ENCODE measurements at places on chromosomes 16 and 17. TPM values are rescaled to one million over a fixed set of nuclear protein-coding genes. Genes with fewer than 3 reads are reported as not detected.

GRCh38 chr16:81601008-81601428 lies 156.4 kb downstream of the CMIP start:
- DNase-seq = no peak

DNA sequence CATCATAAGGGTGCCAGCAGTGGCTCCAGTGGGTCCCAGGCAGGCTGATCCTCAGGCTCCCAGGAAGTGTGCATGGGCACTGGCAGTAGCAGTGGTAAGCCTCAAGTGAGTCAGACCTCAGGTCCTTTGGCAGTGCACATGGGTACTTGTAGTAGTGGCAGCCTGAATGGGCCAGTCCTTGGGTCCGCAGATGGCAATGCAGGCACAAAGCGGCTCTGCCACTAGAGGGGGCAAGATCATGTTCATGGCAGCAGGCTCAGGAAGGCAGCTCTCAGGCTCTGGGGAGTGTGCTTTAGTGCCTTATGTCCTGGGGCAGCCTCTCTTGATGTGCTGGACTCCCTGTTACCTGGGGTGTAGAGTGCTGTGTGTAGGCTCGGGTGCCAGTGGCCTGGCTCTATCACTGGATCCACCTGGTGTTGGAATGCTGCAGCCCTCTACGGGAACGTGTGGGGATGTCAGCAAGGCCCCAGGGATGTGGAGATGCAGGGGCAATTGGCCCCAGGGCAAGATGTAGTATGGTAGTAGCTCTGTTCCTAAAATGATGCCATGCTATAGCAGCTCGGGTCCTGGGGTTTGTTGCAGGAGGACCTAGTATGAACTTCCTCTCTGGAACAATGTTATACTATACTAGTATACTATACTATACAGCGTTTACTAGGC lies 11.0 kb downstream of the ACSM3 start:
- peak; percentile 15 for DNase-seq

DNA sequence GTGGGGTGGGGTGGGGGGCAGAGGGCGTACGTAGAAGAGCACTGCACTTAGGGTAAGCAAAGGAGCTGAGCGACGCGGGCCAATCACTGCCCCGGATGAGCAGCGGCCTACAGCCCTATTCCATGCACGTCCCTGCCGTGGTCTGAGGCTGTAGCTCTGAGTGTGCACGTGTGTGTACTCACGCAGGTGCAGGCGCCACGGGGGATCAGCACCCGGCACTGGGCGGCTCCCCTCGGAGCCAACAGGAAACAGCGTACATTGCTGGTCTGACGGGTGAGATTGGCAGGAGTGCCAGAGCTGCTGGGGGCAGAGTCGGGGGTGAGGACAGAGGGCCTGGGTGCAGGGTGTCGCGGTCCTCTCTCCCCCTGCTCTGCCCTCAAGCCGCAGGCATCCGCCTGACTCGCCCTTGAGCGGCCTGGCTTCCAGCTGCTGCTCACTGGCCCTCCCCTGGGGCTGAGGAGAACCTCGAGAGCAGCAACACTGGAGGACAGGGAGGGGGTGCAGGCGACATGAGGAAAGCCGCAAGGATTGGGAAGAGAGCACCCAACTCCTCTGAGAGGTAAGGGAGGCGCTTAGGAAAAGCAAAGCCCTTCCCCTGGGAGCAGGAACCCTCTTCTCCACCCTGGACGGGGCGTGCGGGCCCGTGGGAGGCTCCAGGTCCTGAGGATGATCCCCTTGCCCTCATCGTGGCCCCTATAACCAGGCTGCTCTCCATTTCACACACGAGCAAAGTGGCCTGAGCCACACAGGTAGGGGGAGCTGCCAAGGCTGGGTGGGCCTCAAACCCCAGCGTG lies 57.8 kb downstream of the ENGASE start:
- no peak for DNase-seq

DNA sequence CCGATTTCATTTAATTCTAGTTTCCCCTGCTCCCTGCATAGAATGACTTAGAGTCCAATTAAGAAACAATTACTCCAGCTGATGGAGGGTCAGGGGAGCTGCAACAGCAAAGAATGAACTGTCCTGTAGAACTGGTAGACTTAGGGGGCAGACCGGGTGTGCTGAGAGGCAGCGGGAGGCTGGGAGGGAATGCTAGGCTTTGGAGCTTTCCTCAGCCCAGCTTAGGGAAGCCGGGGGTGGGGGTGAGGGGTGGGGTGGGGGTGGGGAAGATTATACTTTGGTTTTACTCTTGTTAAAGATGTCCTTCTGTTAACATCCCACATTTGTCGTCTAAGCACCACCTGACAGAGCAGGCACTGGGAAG lies 458.6 kb upstream of the ASIC2 start:
- DNase-seq = no peak

DNA sequence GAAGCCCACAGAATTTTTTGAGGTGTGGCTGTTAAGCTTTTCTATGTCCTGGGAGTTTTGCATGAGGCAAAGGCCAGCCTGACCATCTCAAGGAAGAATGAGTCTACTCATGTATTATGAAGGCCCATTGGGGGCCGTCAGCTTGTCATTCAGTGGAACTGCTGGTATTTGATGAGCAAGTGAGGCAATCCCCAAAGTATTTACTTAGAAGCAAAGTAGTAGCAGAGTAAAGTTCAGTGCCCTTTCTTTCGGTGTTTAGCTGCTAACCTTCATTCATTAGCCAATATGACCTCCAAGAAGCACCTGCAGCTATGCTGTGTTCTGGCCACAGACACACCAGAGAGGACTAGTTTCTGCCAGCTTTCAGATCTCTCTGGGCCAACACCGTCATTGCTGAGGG lies 80.2 kb downstream of the RPA1 start:
- no peak for DNase-seq

GRCh38 chr16:29154676-29155121 lies 169.8 kb downstream of the LAT start:
- DNase-seq = no peak

DNA sequence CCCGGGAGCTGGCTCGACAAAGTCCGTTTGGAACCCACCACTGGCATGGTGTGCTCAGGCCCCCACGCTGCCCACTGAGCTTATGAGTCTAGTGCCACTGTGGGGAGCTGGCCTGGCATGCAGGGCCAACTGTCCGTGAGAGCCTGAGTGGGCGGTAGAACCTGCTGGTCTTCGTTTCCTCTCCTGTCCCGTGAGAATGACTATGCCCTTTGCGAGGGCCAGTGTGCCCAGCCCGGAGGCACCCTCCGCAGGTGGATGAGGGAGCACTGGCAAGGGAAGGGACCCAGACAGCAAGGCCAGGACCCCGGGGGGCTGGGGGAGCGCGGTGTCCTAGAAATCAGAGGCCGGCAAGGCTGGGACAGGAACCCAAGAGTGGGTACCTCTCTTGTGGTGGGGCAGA lies 3.2 kb downstream of the BAIAP3 start:
- no peak for DNase-seq

DNA sequence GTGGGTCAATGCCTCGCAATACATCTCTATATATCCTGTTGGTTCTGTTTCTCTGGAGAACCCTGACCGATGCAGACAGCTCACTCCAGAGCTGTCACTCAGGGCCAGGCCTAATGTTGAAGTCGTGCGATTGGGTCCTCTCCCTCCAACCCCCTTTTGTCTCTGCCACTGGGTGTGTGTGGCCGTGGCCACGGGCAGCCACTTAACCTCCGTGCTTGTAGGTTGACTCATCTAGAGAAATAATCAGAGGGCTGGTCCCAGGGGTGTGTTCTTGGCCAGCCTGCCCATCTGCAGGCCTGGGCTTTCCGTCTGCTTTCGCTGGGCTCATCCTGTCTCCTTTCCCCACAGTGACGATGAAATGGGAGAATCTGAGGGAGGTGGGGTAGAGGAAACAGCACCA lies 7.4 kb downstream of the ADAD2 start:
- DNase-seq = no peak

GRCh38 chr17:76593959-76594358 lies 8.3 kb upstream of the ST6GALNAC2 start:
- no peak for DNase-seq

DNA sequence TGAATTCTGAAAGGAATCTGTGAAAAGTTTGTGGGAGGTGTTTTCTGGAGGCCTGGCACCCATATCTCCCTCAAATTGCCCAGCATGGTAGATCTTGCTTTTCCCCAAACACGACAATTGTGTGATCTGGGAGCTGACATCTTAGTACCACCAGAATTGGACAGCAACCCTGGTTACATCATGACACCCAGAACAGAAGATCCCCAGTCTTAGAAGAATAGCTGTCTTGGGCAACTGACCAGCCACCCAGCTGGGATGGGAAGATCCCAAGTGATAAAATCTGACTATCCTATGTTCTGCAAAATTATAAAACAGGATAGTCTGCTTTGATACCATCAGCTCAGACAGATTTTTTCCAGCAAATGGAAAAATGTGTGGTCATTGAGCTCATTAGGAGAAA lies 235.3 kb downstream of the CDH13 start:
- DNase-seq = no peak

DNA sequence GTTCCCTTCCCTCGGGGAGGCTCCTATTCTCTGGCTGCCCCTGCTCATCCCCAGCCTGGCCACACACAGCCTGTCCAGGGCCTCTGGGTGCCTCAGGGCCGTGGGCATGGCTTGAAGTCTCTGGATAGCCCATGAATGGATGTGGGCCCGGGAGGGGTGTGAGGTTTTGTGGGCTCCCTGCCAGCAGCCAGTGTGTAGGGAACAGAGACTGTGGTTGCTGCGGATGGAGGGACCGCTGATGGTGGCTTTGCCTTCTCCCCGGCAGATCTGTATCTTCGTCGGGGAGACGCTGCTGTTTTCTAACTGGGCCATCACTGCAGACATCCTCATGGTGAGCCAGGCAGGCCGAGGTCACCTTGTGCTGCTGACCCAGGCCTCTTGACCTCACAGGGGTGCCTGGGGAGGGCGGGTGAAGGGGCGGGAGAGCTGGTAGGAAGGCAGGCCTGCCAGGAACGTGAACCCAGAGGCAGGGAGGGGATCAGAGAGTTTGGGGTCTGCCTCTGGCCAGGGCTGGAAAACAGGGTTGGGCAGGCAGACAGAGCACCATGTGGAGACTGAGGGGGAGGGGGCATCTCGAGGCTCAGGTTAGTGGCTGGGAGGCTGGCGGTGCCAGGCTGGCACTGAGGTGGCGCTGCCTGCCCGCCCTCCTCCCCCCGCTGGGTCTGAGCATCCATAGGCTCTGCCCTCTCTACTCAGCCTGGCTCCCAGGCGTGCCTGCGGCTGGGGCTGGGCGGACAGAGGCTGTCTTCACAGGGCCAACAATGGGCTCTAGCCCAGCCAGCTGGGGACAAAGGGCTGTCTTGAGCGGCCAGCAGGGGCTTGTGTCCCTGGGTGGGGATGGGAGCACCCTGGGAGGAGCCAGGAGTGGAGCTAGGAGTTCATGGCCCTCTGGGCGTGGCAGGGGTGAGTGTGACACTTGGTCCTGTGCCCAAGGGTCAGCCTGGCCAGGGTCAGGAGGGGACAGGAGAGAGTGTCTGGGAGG lies 21.4 kb downstream of the MYBBP1A start:
- no peak for DNase-seq

GRCh38 chr16:72173997-72174396 lies 2.0 kb upstream of the PMFBP1 start:
- no peak for DNase-seq

- no peak for DNase-seq
These were observed 670.9 kb upstream of the EEF2KMT start for GRCh38 chr16:5768445-5768844.

DNA sequence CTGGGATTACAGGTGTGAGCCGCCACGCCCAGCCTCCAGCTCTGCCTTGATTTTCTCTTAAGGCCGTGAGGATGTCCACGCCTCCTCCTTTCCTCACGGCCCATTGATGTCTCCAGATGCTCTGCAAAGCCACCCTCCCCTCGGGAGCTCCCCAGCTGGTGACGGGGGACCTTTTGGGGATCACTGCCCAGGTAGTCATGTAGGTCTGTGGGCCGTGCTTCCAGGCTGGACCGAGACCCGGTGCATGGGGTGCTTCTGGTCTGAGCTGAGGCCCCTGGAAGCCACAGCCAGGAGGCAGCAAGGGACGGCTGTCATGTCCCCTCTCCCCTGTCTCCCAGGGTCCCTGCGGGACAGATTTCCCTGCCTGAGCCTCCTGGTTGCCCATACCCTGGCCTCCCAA lies 277.8 kb downstream of the SEC14L1 start:
- no peak for DNase-seq

GRCh38 chr16:2964475-2965336 lies 631 bp downstream of the KREMEN2 start:
- no peak for DNase-seq

DNA sequence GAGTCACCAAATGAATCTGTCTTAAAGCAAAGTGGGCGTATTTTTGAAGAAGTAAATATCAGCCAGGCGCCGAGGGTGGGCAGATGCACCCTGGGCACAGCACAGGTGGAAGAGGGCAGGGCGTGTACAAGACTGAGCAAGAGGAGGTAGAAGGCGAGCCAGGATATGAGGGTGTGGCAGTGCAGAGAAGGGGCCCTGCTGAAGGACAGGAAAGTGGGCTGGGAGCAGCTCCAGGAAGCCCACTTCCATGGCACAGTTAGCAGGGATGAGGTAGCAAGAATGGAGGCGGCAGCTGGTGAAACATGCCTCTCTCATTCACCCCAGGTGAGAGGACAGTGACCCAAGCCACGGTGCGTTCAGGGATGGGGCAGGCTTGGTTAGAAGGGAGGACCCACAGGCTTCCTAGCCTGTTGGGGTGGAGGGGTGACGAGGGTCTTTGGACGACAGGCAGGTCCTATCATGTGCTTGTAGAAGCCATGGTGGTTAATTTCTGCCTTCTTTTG lies 149.3 kb downstream of the CLEC16A start:
- no peak for DNase-seq

DNA sequence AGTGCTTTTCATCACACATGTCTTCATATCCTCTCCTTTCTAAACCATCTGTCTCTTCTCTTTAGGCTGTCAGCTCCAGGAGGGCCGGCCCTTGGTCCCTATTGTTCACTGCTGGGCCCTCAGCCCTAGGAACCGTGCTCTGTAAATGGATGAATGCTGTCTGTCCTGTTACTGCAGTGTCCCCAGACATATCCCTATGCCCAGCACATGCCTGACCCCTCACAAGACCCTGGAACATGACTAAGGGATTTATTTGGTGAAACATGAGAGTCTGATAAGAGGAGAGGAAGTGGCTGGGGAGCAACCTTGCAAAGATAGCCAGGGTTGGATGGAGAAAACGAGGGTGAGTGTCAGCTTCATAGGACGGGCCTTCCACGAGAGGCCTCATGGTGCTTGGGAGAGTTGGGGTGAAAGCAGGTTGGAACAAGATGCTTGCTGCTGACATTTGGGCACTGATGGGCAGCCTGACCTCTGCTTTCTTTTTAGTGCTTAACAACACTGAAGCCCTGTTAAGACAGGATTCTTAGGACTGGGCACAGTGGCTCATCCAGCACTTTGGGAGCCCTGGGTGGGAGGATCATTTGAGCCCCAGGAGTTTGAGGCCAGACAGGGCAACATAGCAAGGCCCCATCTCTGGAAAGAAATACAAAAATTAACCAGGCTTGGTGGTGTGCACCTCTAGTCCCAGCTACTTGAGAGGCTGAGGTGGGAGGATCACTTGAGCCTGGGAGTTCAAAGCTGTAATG lies 39.0 kb downstream of the ABCC1 start:
- no peak for DNase-seq

- DNase-seq = no peak
These were observed 708 bp downstream of the DHX33 start for GRCh38 chr17:5468075-5468473.

GRCh38 chr16:80614908-80615671 lies 74.3 kb downstream of the DYNLRB2 start:
- DNase-seq = no peak

KRT40 gene
- total RNA-seq = 0.40 TPM

TLCD2 gene
- 3.2 TPM for total RNA-seq

NPIPB13 gene
- 3.0 TPM for total RNA-seq

HOXB5 gene
- 2.9 TPM for total RNA-seq

NRN1L gene
- total RNA-seq = 2.5 TPM

ABCA8 gene
- 146 TPM for total RNA-seq

COPZ2 gene
- 27.1 TPM for total RNA-seq

SYCE1L gene
- 14.4 TPM for total RNA-seq

Data from spinal cord (tissue), 10 donors.